Stimulated activated naive B cell treated with anti-CD40 and anti-IgM and Interleukin-4, amounts not matched to agents 10 μg/mL and 1 μg/mL and 100 μg/mL, for 72 hours (primary cell): ENCODE measurements at places on chromosomes 6 and 20.
A peak's percentile ranks its signal among the peaks of the same experiment; 100 is the strongest.

DNA sequence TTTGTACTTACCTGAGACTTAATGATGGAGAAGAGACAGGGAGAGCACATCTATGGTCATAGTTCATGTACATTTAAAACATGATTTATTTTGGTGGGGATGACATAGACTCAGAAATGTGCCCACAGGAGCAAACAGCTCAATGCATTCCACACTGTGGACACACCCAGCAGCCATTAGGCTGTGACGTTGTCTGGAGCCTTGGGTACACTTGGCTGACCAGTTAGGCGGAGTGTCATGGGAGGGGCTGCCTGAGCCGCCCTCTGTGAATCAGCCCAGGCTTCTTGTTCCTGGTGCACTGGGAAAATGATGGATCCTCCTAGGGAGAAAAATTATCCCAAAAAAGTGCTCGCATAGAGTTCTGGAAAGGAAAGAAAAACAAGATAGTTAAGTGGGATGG, 231.0 kb upstream of the GMDS start:
- DNase-seq = no peak

DNA sequence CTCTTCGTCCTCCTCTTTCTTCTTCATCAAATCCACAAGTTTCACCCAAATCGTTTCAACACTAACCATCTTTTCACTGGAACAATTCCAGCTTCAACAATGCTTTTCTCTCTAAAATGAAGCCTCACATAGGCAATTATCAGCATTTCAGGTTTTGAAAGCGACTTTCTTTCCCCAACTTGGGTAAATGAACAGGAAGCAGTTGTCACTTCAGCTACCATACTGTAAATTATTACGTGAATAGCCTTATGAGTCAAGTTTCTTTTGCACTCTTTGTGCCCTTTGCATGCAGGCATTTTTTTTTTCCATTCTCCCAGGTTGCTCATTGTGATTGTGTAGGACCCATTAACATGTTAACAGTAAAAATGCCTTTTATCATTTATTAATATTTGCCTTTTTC, 121.7 kb upstream of the BTBD3 start:
- no peak for DNase-seq

- DNase-seq = no peak
Measured at GRCh38 chr20:57911512-57912226, 201.9 kb upstream of the PMEPA1 start.

DNA sequence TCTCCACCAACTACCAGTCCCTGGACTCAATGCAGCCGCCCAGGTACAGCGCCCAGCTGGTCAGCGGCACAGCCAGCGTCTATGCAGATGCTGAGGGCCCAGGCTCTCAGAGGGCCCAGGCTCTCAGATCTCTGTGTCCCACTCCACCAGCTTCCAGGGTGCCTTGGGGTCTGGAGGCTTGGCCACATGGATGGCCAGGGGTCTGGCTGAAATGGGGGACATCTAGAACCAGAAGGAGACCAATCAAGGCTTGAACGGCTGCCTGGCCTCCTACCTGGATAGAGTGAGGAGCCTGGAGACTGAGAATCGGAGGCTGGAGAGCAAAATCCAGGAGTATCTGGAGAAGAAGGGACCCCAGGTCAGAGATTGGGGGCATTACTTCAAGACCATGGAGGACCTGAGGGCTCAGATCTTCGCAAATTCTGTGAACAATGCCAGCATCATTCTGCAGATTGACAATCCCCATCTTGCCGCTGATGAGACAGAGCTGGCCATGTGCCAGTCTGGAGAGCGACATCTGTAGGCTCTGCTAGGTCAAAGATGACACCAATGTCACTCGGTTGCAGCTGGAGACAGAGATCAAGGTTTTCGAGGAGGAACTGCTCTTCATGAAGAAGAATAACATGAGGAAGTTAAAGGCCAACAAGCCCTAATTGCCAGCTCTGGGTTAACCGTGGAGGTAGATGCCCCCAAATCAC, 44.1 kb upstream of the GRM4 start:
- peak; percentile 44 for DNase-seq

GRCh38 chr6:150018846-150019580, 6.3 kb downstream of the RAET1L start:
- DNase-seq = no peak

DNA sequence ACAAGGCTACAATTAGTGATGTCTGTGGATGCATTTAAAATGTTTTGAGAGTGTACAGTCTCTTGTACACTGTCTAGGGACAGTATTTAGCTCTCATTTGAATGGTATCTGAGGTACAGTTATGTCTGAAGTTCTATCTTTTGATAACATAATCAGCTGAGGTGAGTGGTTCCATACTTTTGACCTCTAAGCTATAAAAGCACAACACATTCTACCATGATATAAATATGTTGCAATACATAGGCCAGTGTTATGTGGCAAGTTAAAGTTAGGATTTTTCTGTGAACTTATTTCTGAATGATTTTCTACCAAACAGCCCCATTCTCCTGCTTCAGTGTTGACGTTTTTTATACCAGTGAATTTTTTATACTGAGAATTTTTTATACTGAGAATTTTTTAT, 77.6 kb downstream of the AKAP7 start:
- no peak for DNase-seq

DNA sequence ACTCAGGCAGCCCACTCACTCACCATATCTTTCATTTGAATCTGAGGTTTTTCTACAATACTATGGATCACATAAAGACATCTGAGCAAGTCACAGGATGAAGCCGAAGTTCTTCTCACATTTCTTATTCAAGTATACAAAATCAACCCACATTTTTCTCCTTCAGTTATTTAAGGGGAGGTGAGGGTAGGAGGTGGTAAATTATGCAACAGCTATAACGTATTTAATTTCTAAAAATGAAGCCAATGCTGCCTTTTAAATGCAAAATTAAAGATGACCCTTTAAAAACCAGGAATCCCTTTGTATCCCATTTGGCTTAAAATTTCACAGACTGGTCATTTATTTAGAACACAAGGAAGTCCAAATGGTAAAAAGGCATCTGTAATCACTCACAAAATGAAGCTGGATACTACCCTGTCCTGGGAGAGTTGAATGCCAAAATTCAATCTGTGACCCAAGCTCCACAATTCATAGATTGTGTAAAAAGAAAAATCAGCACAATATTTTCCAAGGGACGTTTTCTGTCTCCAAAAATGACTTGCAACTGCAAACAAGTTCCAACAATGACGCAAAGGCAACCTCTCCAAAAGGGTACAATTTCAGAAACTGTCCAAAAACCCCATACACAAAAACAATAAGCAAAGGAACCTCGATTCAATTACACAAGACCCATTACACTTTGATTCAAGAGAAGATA, 48.8 kb downstream of the EPB41L2 start:
- no peak for DNase-seq

- no peak for DNase-seq
Measured at GRCh38 chr6:33781131-33781975, 7.6 kb downstream of the LEMD2 start.

GRCh38 chr6:110013386-110013785, 35.3 kb downstream of the GPR6 start:
- no peak for DNase-seq

DNA sequence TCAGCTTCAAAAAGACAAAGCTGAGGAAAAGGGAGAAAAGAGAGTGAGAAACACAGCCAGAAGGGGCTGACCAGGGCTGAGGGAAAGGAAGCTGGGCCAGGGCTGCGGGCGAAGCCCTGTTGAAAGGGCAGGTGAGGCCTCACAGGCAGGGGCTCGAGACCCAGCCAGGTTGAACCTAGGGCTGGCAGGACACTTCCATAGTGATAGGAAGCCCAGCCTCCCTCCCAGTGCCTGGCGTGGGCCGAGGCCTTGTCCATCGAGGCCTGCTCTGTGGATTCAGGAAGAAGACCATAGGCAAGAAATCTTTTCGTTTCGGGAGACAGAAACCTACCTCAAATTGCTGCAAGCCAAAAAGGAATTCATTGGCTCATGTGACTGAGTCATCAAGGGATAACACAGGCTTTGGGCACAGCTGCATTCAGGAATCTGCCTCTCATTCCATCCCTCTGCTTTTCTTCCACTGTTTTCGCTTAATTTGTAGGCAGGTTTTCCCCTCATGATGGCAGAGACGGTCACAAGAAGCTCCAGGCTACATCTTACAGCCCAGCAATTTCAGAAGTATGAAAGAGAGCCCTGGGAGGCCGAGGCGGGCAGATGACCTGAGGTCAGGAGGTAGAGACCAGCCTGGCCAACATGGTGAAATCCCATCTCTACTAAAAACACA, 311.1 kb upstream of the SULF2 start:
- no peak for DNase-seq

GRCh38 chr6:80658926-80659325, 552.5 kb downstream of the BCKDHB start:
- no peak for DNase-seq

- DNase-seq = no peak
Measured at GRCh38 chr6:118522422-118522821, 25.7 kb upstream of the PLN start.

- no peak for DNase-seq
Measured at GRCh38 chr20:10376270-10377075, 57.5 kb downstream of the MKKS start.

GRCh38 chr6:154251116-154251515, 105.5 kb downstream of the IPCEF1 start:
- no peak for DNase-seq

DNA sequence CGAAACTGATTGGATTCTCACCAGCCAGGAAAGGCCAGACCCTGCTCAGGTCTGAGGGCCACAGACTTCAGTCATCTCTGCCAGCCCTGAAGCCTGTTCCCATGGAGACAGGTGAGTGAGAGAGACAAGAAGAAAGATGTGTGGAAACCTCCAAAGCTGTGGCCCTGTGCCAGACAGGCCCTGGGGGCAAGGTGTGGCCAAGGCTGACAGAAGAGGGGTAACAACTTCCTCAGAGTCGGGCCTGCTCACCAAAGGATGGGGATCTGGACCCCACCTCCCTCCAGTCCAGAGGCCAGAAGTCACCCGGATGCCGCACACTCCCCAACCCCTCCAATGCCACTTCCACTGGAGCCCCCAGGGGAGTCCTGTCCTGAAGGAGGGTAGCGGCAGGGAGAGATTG, 73.6 kb downstream of the MDGA1 start:
- no peak for DNase-seq

DNA sequence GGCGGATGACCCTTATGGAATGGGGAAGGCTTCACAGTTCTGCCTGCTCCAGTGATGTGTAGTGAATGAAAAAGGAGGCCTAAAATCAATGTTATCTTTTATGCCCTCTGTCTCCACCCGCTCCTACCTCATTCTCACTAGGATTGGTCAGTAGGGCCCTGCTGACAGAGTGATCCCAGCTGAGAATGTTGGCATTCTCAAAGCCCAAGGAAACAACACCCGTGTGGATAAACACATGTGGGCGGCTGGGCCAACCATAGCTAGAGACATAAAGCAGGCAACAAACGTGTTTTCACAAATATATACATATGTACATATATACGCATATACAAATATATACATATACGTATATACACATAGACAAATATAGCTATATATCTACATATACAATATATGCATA, 4.5 kb downstream of the RIPK1 start:
- DNase-seq = no peak

DNA sequence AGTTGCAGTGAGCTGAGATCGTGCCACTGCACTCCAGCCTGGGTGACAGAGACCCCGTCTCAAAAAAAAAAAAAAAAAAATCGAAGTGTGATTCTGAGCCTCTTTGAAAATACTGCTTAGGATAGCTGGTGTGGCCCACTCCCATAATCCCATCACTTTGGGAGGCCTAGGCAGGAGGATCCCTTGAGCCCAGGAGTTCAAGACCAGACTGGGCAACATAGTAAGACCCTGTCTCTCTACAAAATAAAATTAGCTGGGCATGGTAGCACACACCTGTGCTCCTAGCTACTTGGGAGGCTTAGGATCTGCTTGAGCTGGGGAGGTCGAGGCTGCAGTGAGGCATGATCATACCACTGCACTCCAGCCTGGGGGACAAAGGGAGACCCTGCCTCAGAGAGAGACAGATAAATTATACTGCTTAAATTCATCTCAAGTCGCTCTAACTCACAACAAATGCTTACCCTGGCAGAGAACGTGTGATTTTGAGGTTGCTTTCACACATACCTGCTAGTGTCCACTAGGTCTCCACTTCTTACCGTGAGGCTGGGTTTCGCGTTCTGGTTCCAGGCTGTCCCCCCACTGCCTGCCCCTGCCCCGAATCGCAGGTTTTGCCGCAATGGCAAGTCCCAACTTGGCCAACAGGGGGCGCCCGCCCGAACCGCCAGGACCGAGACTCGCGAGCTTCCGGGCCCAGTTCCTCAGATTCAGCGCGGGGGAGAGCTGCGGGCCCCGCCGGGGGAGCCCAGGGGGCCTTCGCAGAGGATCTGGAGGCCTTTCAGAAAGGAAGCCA, 12.3 kb upstream of the TMC2 start:
- peak; percentile 80 for DNase-seq

GRCh38 chr6:2799936-2800527, 34.8 kb downstream of the WRNIP1 start:
- no peak for DNase-seq

DNA sequence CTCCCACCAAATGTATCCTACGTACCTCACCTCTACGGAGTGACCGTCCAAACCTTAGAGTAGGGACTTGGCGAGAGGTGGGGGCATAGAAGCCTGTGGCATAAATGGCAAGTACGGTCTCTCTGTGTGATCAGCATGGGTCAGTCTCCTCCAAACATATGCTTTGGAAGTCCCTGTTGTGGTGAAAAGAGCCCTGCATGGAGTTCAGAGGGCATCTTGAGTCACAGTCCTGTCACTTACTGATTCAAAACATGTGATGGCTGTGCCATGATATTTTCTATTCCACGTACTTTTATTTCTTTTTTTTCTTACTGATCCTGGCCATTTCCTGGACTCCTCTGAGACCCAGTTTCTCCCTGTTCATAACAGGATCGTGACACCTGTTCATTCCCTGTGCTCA, 67.5 kb upstream of the CEP85L start:
- no peak for DNase-seq

DNA sequence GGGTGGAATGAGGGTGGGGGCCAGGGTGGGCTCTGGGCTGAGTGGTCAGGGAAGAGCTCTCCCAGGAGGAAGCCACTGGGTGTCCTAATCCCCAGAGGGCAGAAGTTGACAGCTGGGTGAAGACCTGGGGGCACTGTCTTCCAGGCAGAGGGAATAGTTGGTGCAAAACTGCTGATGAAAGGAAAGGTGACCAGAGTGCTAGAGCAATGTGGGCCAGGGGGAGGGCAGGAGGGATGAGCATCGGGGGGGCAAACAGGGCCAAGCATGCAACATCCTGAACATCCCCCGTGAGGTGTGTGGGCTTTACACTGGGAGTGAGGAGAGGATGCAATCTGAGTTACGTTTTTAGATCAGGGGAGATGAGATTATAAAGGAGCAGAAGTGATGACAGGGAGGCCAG, 97.8 kb downstream of the NOL4L start:
- DNase-seq = no peak

GRCh38 chr20:25227317-25227831, 20.5 kb upstream of the PYGB start:
- DNase-seq = no peak

GRCh38 chr6:150333585-150333941, 35.2 kb upstream of the IYD start:
- no peak for DNase-seq

DNA sequence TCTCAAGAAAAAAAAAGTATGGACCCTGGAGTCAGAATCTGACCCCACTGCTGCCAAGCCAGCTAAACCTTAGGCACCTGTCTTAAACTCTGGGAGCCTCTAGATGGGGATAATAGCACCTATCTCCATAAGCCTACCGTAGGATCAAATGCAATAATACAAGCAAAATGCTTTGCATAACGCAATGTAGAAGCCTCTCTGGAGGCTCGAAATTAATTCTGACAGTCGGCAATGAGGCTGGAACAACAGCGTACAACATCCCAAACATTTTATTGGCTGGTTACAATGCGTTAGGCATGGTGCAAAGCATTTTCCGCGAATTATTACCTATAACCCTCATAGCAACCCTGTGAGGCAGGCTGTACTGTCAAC, 521 bp downstream of the CDK5RAP1 start:
- DNase-seq = no peak
